SHP77 treated with DMSO at 0.1 percent for 48 hours (cell line): ENCODE measurements at places on chromosomes 1 and 21.

- no peak for DNase-seq
Observed at GRCh38 chr1:67635055-67635809, 49.8 kb upstream of the GADD45A start.

GRCh38 chr21:17416139-17416538 lies 96.7 kb upstream of the CXADR start:
- DNase-seq, result no peak

- DNase-seq, result no peak
Observed at GRCh38 chr1:226034482-226034881, 28.0 kb upstream of the H3-3A start.

GRCh38 chr1:211753649-211754251 lies 76.8 kb downstream of the LPGAT1 start:
- no peak for DNase-seq

DNA sequence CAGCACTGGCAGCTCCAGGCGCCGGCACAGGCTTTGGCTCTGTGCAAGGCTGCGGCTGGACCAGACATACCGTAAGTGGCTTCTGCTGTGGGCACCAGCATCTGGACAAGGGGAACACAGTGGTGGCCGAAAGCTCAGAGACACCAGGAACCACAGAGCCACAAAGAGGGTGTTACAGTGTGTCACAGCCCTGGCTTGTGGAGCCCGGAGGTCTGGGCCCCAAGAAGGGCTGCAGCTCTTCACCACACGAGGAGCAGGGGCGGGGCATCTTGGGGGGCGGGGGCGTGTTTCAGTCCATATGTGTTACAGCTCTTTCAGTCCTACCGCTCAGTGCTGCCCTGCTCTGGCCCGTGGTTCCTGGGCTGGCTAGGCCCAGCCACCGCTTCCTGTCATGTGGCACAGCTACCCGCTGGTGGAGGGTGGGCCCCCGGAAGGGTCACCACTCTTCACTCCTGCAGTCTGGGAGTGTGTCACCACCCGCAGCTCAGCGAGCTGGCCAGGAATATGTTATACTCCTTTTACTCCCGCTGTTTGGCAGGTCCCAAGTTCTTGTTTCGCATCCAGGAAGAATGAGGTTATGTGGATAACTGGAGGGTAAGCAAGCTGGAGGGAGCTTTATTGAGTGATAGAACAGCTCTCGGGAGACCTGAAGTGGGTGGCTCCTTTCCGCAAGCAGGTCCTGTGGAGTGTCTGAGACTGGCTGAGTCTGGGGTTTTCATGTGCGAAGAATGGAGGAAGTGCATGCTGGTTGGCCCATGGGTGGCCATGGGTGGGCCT lies 3.3 kb upstream of the LSM10 start:
- DNase-seq, result peak; percentile 92

DNA sequence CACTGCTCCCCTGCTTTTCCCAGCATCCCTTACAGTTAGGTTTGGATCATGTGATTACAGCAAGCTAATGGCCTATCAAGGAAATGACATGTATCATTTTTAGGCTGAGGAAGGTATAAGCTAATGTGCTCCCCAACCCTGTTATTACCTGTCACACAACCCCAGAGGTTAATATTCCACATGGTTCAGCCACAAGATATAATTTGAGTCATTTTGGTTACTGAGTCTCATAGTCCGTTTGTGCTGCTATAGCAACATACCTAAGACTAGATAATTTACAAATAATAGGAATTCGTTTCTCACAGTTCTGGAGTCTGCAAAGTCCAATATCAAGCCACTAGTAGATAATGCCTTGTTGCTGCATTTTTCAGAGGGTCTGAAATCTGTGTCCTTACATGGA lies 29.1 kb upstream of the SLC16A1 start:
- DNase-seq, result no peak

- DNase-seq, result no peak
Observed at GRCh38 chr1:169390303-169390702, 22.3 kb downstream of the BLZF1 start.

GRCh38 chr1:27491748-27492700 lies 2.1 kb upstream of the WASF2 start:
- DNase-seq, result no peak

- no peak for DNase-seq
Observed at GRCh38 chr1:38547321-38547720, 312.3 kb downstream of the RRAGC start.

- no peak for DNase-seq
Observed at GRCh38 chr1:31382379-31382989, 9.6 kb upstream of the FABP3 start.

- no peak for DNase-seq
Observed at GRCh38 chr1:243903895-243904294, 53.9 kb upstream of the AKT3 start.

- DNase-seq, result peak; percentile 73
Observed at GRCh38 chr1:223887747-223888418, 42.1 kb upstream of the TP53BP2 start.

GRCh38 chr1:224219011-224219611 lies 36.1 kb downstream of the DEGS1 start:
- no peak for DNase-seq

DNA sequence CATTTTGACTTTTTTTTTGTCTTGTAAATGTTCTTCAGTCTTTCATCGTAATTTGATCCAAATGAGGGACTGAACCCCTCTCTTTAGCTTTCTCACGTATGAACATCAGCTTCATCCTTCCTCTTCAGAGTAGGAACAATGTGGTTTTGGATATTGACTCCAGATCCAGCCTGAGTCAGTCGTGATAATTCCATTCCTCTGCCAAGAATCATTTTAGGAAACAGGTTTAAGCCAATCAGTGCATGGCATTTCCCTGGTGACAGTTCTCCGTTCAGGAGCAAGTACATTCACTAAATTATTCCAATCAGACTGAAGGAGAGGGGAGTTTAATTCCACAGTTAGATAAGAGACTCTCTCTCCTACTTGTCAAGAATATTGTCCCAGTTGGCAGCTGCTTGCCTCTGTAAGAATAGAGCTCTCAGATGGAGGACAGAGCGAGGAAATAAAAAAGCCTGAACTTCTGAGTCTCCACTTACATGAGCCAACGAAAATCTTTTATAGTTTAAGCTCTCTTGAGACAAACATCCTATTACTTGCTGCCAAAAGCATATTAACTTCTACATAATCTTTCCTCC lies 18.6 kb downstream of the RHOU start:
- no peak for DNase-seq

- DNase-seq, result no peak
Observed at GRCh38 chr1:116379674-116380498, 6.8 kb downstream of the ATP1A1 start.

GRCh38 chr21:33026878-33027400 lies 1.2 kb downstream of the OLIG2 start:
- DNase-seq, result no peak

DNA sequence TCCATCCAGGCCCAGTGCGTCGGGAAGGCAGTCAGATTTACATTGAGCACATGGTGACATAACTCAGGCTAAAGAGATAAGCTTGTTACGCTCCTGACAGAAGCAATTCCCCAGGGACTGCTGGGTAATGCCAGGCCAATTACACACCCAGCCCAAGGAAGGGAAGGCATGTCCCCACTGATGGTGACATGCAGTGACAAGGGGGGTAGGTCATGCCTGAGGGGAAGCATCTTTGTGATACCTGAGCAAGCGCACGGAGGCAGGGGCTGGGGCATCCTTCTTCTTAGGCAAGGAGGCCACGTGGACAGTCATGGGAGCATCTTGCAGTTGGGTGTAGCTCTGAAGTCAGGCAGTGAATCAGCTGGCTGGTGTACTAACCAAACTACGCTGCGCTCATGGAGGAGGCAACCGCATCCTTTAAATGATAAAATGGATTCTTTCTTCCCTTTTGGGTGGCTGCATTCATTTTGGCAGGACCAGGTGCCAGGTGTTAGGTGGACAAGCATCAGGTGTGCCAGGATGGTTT lies 39.6 kb upstream of the GRIK3 start:
- no peak for DNase-seq

GRCh38 chr1:186762653-186763052 lies 66.1 kb upstream of the PLA2G4A start:
- no peak for DNase-seq

- DNase-seq, result no peak
Observed at GRCh38 chr1:79646880-79647279, 640.4 kb upstream of the ADGRL4 start.

DNA sequence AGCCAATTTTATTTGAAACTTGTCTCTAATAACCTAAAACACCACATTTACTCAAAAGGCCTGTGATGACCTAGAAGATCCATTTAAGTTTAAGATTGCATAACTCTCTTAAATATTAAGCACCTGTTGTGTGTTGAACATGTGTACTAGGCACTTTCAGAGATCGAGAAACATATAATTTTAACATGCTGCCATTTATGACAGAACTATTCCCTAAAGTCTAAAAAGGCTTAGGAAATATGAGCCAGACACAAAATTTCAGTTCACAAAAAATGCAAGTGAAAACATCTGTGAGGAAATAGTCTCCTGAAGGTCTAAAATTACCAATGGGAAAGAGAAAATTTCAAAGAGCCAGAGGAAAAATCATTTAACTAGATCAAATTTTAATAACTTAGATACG lies 37.7 kb downstream of the CEP170 start:
- no peak for DNase-seq

- DNase-seq, result no peak
Observed at GRCh38 chr1:2130156-2130555, 64.4 kb downstream of the FAAP20 start.

GRCh38 chr1:76158126-76158525 lies 83.6 kb downstream of the ST6GALNAC3 start:
- DNase-seq, result no peak

DNA sequence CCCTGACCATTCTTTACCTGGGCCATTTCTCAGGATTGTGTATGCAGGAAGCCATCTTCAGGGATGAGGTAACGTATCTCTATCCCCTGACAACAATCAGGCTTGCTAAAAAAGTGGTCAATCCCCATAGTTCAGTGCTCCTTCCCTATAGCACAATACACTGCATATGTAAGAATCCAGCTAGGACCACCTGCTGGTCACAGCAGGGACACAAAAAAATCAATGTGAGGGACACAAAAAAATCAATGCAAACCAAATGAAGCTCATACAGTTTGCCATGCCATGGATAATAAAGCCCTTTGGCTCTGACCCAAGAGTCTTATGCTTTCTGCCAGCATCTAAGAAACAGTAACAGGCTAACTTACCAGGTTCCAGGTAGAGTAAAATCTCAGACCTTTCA lies 16.3 kb downstream of the ACBD6 start:
- DNase-seq, result no peak

DNA sequence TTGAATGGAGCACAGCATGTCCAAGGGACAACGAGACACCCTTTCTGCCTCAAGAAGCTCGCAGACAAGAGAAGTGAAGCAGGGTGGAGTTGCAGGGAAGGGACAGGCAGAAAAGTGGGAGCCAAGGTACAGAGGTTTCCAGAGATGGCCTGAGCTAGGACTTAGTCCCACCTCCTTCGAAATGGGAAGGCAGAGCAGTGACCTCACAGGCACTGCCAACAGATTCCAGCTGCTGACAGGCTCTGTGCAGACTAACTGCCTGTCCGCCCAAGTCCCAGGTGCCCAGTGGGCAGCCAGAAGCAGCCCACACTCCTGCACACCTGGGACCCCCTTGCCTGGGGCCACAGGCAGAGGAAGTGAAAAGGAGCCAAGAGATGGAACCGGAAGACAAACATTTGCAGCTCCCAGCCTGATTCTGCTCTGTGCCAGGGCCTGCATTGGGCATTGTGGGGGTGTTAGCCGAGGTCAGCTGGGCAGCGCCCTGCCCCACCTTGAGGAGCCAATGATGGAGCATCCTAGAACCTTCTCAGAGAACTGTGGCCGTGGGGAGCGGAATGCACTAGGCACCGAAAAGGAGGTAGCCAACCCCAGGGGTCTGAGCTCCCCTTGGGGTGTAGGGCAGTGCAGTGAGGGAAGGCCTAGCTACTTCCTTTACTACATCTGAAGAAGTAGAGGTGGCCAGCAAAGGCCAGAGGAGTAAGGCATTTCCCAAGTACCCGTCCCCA lies 27.5 kb upstream of the RSPO1 start:
- no peak for DNase-seq

DNA sequence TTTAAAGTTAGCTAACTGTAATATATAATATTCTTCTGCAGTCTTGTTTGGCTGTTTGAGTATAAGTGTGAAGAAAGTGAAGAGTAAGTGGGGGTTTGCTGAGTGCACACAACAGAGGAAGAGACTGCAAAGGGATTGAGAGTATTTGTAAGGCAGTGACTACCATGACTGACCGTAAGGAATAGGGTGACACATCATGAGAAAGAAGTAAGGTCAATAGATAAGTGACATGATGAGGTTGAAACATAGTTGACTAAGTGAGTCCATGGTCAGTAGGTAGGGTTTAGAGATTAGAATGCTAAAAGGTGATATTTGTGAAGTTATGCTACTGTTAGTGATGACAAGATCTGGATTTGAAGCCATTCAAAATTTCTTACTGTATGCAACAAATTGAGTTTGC lies 27.7 kb downstream of the WARS2 start:
- no peak for DNase-seq

DNA sequence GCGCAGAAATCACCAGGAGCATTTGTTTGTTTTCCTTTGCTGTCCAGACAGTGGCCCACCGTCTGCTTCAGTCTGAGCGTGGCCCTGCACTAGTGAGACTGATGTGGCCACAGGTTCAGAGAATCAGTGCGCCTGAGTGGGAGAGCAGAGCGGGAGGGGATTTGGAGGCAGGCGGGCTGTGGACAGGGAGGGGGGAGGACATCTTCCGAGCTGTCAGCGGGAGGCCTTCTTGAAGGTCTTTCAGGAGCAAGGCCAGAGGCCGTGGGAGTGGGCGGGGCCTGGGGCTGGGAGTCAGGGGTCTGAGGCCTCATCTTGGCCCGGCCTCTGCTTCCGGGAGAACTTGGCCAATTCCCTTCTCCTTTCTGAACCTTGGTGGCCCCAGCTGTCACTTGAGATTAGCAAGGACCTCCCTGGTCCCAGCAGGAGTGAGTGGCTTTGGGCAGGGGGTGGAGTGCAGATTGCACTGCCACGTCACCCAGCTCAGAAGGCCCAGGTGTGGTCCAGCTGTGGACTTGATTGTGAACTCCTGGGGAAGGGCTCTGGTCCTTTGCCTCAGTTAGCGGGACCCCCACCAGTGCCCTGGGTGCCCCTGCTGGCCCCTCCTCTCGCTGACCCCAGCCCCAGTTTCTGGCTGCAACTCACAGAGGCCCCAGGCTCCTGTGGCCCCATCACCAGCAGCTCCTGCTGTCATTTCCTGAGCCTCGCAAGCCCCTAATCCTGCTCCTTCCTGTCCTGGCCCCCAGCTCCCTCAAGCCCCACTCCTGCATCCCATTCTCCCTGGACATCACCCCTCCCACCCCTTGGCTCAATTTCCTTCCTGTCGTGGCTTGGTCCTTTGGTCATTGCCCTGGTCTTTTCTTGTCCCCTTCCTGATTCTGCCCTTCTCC lies 8.4 kb downstream of the TNFRSF1B start:
- DNase-seq, result no peak

- no peak for DNase-seq
Observed at GRCh38 chr1:64203420-64203819, at the start of gene UBE2U. UBE2U (plus strand) TSS chr1:64203623; CDS start chr1:64204051, 428 bp downstream.

GRCh38 chr1:56135864-56136147 lies 443.6 kb downstream of the PLPP3 start:
- DNase-seq, result no peak

DNA sequence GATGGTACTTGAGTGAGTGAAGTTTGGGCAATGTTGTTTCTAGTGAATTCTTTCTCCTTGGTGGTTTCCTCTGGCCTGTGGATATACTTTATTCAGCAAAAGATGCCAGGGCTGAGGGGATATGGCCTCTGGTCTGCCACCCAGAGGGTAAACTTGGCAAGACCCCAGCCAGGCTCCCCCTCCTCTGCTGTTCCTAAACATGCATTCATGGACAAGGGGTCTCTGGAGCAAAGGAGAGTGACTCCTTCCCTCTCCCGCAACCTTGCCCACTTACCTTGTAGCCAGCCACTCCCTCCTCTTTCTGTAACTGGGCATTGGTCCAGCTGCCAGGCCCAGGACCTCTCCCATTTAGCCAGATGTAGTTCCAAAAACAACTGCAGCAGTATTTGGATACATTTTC lies 43.8 kb downstream of the RUNX3 start:
- no peak for DNase-seq
